ENCODE measurements at places on chromosomes 4 and X.

DNA sequence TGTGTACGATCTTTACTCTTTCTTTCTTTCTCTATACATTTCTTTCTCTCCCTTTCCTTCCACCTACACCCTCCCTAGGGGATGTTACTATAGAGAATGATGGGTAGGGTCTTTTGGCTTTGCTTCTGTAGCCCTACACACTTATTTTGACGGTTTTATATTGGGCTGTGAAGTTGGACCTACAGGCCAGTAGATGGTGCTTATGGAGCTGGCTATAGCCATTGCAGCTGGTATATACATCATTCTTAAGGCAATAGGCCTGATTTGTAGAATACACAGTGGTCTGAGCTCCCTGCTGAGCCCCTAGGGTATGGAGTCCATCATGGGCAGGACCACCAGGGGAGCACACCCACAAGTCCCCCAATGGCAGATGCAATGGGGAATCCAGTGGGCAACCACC is 1869.7 kb downstream of the STIM2 start:
- no peak for DNase-seq

DNA sequence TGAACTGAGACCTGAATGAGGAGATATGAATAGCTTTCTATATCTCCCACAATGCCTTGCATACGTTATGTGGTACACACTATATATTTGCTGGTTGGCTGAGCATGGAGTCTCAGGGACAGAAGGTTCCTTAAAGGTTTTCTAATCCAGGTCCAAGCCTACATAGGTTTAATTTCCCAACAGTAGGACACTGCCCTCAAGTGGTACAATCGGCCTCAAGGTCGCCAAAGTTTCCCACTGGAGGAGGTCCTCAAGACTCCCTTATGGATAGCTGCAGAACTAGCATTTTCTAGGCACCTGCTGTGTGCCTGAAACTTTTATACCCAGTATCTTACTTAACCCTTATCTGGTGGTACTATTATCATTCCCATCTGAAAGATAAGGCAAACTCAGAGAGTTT is 21.0 kb upstream of the EFNB1 start:
- DNase-seq: no peak

GRCh38 chrX:153662266-153662665 is 11.3 kb downstream of the PNCK start:
- no peak for DNase-seq

DNA sequence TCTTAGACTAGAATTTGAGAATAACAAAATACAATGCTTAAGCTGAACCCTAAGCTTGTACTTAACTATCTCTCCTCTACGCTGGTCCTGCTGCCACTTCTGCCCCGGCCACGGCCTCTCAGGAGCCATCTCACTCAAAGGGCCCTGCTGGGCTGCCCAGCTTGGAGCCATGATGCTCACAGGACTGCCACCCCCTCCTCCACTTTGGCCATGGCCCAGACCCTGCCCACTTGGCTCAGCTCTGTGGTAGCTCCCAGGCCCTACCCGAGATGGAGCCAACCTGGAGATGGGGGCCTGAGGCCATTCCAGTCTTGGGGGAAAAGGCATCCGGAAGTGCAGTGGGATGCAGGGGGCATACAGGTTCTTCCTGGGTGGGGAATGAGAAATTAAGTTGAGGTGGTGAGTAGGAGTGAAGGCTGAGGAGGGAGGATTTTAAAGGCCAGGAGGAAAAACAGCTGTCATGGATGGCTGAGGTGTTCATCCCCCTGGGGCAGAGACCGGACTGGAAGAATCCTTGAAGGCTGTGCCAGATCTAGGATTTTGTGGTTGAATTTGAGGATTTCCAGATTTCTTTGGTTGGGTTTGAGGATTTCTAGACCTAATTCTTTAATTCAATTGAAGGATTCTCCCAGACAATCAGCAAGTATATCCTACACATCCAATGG is 824 bp downstream of the SASH3 start:
- no peak for DNase-seq

- no peak for DNase-seq
Observed at GRCh38 chr4:1795299-1796195, 2.5 kb downstream of the FGFR3 start.

- DNase-seq: no peak
Observed at GRCh38 chr4:106868381-106869035, 167.6 kb downstream of the DKK2 start.

DNA sequence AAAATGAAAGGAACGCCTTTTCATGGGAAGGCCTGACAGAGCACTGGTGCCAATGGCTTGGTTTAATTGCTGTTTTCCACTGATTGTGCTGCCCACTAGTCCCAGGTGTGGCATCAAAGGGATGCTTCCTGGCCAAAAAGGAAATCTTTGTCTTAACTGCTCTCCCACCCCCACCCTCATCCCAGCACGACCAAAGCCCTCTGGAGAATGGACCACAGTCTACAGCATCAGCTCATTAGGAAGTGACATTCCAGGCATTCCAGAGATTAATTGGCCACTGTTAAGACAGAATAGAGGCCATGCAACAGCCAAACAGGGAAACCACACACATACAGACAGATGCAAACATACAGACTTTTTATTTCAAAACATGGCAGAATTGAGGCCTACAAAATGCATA is 143.2 kb downstream of the LHFPL1 start:
- DNase-seq: no peak

- DNase-seq: no peak
Observed at GRCh38 chr4:11842620-11843263, 414.0 kb upstream of the HS3ST1 start.

DNA sequence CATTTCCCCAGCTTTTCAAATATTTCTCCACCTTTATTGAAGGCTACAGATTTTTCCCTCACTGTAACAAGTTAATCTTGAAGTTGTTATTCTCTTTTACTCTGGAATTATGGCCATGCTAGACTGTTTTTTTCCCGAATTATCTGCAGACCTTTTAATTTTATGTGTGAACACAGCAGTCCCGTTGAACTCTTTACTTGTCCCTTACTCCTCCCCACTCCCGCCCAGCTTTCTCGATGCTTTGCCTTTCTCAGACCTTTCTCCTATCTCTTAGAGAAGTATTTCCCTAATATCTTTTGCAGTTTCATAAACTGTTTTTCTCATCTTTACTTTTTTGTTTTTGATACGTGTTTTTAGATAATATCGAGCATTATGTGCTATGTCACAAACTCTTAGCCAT is 776 bp downstream of the CEP44 start:
- no peak for DNase-seq

DNA sequence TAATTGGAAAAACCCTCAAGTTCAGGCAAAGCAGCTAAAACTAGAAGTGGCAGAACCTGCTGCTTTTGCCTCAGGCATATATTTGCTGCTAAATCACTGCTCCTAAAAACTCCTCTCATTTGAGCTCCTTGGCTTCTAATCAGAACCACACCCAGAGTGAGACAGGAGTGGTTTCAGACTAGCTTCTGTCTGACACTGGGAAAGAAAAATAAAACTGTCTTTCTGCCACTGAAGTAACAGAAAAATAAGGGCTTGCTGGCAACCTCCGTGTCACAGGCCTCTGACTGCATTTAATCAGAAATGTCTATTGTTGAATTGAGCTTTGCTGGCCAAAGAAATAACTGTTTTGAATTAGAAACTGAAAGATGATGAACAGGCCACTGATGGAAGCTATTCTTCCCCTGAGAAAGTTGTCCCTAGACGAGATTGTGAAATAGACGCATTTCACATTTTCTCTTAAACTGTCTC is 52.1 kb upstream of the RAP2C start:
- DNase-seq: no peak

DNA sequence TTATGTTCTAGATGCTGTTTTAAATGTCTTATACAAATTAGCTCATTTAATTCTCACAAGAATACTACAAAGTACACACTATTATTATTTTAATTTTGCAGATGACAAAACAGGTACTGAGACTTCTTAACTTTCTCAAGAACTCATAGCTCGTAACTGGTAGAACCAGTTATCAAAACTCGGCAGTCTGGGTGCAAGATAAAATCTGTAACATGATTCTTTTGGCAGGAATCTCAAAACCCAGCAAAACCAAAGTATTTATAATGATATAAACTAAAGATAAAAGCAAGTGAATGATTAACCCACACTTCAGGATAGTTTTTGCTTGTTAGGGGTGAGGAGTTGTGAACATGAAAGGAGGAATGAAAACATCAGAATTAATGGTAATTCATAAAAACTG is 27.6 kb downstream of the CLNK start:
- DNase-seq: no peak

DNA sequence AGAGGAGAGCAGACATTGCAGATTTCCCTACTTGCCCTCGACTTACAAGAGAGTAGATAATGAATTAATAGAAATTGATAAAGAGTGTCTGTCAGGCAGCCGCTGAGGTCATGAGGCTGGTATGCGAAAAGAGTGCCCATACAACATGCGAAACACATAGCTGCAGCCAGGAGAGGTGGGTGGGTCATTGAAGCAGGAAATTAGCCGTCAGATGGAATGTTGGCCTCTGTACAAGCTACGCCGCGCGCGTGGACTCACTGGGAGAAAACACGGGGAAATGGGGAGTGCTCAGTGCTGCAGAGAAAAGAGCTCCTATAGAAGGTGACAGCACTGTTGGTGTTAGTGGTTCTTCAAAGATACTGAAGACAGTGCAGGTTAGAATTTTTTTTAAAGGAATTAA is 125.1 kb downstream of the RAPGEF2 start:
- no peak for DNase-seq

GRCh38 chrX:39336671-39337311 is 535.5 kb downstream of the MID1IP1 start:
- DNase-seq: no peak

DNA sequence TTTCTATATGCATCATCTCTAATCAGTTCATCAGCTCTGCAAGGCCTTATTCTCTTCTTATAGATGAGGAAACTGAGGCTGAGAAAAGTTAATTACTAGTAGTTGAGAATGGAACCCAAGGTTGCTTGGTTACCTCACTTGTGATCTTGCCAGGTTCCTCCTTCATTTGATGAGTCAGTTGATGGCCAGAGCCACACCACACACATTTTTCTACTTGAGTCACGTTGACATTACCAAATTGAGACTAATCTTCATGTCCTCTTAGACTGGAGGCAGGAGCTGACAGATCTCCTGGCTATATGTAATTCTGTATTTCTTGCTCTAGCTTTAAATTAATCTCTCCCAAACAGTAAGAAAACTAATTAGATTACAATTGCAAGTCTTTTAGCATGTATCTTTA is 428.4 kb downstream of the AFF2 start:
- DNase-seq: no peak

GRCh38 chrX:121114691-121115090 is 67.3 kb downstream of the GLUD2 start:
- no peak for DNase-seq

DNA sequence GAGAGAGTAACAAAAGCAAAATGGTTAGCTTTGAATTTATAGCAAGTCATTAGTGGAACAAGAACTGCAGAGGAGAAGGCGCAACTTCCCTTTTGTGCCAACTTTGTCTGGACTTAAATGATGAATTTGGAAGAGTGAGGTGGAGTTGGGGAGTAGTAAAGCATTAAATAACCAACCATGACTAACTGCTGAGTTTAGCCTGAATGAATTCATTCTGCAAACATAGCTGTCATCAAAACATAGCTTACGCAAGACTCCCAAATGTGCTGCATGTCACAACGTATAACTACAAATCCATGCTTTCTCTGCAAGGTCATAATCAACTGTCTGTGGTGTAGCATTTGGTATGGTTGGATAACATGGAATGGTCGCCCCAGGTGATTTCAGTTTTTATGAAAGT is 75.9 kb upstream of the RPL34 start:
- no peak for DNase-seq

- DNase-seq: no peak
Observed at GRCh38 chrX:78997870-78998558, 52.8 kb downstream of the P2RY10 start.

DNA sequence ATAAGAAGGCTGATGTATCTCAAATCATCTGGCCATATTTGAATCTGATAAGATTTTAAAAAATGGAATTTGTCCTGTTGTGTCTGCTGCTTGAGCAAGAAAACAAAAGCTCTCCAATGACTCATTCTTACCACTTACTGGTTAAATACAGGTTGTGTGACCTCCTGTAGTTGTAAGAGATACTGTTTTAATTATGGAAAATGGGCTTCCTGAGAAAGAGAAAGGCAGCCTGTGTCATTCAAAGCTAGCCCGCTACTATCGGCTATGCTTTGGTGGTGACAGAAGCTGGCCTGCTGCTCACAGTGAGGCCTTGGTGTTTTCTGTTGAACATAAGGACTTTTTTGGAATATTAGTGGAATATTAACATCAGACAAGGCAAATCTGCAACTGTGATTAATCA is 1722.1 kb upstream of the PCDH10 start:
- DNase-seq: no peak

DNA sequence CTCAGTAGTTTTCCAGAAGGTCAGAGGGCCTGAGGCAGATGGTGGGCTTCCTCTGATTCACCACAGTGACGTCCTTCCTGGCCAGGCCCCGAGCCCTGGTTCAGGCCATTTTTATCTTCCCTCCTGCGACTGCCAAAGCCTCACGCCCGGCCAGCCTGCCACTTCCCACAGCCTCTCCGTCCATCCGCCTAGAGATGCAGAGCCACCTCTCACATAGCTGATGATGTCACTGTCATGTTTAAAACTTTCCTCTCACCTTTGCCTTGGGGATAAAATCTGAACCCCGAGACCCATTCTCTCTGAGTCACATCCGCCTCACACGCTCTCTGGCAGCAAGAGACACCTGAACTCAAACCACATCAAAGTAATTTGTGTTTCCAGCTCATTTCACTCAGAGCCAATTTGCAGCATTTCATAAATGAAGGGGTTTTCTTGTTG is 175.3 kb downstream of the QDPR start:
- DNase-seq: no peak

- no peak for DNase-seq
Observed at GRCh38 chr4:31391976-31392375, 671.8 kb downstream of the PCDH7 start.

DNA sequence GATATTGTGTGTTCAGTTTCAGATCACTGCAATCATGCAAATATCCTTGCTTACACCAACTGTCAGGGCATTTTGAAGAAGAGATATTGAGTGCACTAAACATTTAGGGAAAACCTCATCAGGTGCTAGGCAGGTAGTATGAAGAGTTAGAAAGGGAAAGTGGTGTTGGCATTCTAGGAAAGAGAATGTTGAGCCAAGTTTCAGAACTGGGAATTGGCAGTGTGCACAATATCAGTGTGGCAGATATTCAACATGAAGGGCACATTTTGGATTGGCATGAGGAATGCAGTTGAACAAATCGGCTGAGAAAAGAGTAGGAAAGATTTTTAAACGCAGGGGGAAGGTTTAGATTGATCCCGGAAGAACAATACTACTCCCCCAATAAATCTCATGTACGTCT is 43.4 kb upstream of the SMAD1 start:
- no peak for DNase-seq

DNA sequence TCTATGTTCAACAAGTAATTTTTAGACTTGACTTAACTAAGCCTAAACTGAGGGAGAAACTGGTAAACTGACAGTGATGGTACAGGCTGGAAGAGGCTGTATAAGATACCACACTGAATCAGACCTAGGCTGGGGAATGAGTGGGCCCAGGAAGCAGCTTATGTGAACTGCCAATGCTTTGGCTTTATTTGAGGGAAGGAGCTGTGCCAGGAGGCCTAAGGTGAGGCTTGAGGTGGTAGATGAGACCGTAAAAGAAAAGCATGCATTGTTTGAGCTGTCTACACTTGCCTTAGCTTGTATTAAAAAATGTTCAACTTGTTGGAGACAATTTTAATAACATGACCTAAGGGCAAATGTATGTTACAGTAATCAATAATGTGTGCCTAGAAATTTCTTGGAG is 96.2 kb downstream of the RS1 start:
- DNase-seq: no peak
